ENCODE measurements at places on chromosomes 1 and 21.

DNA sequence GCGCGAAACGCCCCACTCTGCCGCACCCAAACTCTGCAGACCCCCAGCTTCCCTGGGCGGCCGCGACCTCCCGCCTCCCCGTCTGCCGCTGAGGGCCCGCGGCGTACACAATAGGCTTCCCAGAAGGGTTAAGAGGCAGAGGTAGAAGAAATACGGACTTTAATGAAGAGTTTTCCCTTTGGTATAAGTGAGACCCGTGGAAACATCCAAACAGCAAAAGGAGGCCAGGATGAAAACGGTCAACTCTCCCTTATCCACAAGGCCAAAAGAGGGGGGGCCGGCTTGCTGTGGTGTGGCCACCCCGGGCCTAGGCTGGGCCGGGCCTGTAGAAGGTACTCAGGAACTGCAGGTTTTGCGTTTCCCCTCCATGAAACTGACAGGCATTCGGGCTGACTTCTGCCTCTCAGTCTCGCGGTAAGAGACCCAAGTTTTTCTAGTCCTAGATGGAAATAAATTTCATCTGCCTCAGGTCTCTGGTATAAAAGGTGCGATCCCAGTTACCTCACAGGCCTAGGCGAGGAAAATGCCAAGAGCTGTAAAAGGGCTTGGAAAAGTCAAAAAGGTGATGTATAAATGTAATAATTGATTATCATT is 671 bp upstream of the PYGO2 start:
- no peak for DNase-seq

- no peak for DNase-seq
Measured at GRCh38 chr1:36751525-36751924, 268.8 kb upstream of the CSF3R start.

DNA sequence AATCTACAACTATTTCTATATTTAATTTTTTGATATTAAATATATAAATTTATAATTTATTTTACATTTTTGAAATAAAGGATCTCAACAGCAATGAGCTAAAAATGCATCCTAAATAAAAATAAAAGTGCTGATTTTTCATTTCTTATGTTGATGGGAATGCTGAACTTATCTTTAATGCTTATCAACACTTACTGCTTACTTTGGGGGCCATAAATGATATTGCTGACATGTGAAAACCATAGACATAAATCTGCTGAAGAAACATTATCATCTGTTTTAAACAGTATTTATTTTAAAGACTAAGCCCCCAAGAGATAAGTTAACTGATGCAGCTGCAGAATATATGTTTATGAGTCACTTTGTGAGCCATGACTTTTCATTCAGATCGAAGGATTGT is 594.1 kb upstream of the PKN2 start:
- DNase-seq = no peak

DNA sequence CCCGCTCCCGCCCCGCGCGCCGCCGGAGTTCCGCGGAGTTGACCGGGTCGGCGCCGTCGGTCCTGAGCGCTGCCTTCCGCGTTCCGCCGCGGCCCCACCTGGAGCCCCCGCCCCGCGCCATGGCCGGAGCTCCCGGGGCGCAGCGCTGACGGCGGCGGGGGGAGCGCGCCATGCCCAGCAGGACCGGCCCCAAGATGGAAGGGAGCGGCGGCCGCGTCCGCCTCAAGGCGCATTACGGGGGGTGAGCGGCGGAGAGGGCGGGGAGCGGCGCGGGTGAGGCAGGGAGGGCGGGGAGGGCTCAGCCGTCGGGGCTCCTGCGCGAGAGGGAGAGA is 216 bp downstream of the PRKCZ start:
- DNase-seq = no peak

GRCh38 chr1:5845376-5845775 is 146.8 kb downstream of the NPHP4 start:
- DNase-seq = no peak

DNA sequence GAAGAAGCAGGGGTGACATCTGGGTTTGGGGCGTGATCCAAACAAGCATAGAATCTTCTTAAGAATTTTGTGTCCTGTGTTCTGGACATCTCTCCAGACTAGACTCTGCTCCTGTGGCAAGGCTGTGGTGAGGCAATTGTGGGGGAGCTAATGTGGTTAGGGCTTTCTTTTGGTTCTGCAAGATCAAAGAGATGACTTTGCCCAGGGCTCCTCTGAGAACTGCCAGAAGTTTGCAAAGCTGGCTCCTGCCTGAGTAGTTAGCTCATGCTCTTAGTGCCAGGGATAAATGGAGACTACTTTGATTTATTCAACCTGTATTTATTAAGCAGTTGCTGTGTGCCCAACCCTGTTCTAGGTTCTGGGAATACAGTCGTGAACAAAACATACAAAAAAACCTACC is 34.0 kb upstream of the CRNN start:
- no peak for DNase-seq

DNA sequence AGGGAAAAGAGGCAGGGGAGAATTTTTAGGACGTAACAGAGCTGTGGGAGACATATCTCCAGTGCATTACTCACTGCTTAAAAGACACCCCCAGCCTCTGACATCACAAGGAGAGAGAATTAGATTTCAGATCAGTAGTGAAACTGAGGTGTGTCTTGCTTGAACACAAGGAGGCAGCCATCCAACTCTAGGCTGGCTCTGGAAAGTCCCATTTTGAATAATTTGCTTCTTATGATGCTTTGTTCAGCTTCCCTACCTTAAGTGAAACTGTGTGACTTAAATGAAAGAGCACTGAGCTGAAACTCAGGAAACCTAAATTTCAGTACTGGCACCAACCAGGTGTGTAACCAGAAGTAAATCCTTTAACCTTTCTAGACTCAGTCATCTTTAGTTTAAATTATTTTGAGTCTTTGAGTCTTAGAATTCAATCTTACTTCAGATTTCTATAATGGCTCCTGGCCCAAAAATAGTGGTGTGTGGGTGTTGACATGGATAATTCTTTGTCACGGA is 251.6 kb upstream of the SGIP1 start:
- peak; percentile 56 for DNase-seq

- no peak for DNase-seq
Measured at GRCh38 chr1:172748201-172748600, 89.3 kb downstream of the FASLG start.

GRCh38 chr1:185463433-185463832 is 146.4 kb upstream of the IVNS1ABP start:
- no peak for DNase-seq

DNA sequence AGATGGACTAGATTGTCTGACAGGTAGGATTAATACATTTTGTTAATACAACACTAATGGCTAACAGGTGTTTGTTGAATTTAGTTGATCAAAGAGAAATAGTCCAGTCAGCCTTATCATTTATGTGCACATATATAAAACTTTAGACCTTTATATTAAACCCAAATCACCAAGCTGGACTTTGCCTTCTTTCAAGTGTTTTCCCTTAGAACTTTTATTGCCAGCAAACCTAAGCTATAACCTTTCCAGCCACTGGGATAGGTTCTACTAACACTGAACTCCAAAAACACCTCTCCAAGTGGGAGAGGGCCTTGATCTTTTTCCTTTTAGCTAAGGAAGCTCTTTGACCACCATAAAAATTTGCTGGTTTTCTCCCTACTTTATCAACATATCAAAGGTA is 345.9 kb downstream of the PDE4B start:
- no peak for DNase-seq

DNA sequence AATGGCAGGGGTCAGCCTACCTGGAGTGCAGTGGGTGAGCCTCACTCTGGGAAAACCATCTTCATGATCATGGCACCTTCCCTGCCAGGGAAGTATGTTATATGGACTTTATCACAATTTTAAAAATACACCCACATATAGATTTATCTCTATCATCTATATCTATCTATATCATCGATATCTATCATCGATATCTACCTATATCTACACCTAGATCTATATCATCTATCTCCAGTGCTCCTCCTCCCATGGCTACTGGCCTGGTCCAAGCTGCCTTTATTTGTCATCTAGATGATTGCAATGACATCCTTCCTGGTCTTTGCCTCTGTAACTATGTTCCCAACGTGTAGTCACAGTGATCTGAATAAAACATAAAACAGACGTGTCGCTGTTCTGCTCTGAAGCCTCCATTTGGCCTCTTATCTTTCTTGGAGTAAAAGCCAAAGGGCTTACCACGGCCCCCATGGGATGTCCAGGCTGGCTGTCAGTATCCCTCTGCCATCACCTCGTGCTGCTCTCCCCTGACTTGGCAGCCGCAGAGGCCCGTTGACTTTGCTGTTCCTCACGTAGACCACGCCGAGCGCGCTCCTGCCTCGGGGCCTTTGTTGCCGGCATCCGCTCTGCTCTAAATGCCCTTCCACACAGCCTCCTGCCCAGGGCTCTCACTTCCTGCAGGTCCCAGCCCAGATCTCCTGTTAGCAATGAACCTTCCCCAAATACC is 20.6 kb upstream of the KIF26B start:
- no peak for DNase-seq

DNA sequence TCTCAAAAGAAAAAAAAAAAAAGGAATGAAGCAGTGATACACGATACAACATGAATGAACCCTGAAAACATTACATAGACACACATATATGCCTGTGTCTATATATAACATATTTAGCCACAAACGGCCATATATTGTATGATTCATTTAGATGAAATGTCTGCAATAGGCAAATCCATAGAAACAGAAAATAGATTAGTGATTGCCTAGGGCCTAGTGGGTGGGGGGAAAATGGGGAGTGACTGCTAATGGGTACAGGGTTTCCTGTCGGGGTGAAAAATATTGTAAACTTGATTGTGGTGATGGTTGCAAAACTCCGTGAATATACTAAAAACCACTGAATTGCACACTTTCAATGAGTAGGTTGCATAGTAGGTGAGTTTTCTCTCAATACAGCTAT is 6.0 kb upstream of the H6PD start:
- no peak for DNase-seq

DNA sequence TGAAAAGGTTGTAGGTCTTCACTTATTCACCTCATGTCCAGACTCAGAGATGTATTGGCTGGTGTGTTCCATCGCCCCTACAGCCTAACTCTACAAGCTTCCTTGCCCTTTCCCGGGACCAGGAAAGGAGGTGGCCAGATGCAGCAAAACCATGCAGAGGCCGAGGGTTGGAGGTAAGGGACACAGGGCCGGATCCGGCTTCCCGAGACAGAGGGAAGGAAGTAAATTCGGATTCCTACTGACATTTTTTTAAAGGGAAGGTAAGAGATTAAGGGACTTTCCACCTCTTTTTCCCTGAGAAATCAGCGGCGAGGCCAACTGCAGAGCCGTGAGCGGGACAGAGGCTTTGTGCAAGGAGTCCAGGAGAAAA is 12.7 kb downstream of the EPHA10 start:
- no peak for DNase-seq

GRCh38 chr1:85847356-85847755 is 139.1 kb upstream of the ZNHIT6 start:
- no peak for DNase-seq

- DNase-seq = no peak
Measured at GRCh38 chr1:42740851-42741580, 980 bp upstream of the CLDN19 start.

All from activated T-cell treated with anti-CD3 and anti-CD28 coated beads for 24 hours (primary cell).